SK-N-MC (cell line): ENCODE measurements at places on chromosomes 6 and 20.

GRCh38 chr20:63087236-63087871 lies 80.6 kb upstream of the BHLHE23 start:
- DNase-seq, result no peak

DNA sequence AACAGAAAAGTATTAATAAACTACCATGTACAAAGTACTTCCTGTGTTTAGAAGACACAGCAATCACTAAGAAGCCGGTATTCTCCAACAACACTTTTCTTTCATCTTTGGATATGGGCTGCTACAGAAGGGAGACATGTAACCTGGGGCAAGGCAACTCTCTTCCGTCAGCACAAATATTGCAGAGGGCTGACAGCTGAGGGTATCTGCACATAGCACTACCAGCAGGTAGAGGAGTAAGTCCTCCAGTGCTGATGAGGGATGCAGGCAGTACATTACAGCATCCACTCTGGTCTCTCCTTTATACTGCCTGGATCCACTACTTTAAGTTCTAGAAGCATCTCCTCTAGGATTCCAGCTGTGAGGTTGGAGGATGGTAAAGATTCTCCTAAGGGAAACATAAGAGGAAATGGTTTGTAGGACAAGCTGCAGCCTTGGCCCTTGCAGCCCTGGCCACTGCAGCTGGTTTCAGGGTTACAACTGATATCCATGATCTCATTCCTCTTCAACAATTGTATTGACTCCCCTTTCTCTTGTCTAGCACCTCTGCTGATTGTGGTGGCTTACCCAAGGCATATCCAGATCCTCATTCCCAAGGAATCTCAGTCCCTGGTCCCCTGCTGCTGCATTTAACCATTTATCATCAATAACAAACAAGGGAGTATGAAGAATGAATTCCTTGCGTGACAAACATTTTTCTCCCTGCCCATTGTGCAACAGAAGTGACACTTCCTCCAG lies 110.7 kb upstream of the ADGRF1 start:
- no peak for DNase-seq

DNA sequence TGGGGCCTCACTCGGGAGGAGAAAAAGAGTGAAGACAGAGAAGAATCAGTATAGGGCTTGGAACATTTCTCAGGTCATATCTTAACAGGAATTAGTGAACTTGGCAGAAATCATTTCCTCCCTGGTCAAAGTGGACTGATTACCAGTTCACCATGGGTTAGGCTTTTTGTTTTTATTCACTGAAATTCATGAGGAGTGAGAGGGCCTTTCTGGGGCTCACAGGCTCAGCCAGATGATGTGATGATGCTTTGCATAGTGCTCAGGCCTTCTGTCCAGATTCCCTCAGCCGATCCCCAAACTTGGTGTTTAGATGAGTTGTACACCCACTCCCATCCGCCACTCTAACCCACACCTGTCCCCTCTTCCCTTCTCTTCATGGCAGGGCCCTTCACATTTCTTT lies 32.5 kb downstream of the SRSF3 start:
- DNase-seq, result no peak

- DNase-seq, result no peak
Observed at GRCh38 chr6:69936674-69937363, 70.5 kb downstream of the COL19A1 start.

DNA sequence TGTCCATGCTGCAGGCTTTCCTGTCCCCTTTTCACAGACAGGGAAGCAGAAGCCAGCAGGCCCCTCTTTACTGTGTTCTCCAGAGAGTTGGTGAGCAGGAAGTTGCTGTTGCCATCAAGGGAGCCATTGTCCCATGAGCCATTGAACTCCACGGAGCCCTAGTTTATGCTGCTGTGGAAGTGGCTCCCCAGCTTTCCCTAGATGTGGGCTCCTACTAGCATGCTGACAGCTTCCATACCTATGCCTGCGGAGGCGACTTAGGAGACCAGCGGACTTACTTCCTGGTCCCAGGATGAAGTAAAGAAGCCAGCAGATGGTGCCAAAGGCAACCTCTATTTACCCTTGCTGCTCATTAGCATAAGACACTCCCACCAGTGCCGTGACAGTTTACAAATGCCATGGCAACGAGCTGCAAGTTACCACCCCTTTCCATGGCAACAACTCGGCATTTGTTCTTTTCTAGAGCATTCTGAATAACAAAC lies 30.8 kb upstream of the FKBP1A start:
- peak; percentile 60 for DNase-seq

GRCh38 chr20:48383252-48383651 lies 444.5 kb downstream of the PREX1 start:
- DNase-seq, result no peak

DNA sequence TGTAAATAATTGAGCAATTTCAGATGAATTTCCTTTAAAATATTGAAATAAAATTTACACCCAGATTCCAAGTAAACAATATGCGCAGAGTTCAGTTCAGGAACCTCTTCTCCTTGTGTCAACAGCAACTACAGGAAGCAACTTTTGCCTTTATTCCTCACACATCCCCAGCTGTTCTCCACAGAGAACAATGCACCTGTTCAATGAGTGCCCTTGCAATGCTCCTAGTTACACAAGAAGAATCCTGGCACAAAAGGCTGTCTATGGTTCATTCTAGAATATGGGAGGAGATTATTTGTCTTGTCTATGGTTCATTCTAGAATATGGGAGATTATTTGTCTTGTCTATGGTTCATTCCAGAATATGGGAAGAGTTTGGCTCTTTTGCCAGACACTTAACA lies 454.9 kb downstream of the BTBD3 start:
- no peak for DNase-seq

- no peak for DNase-seq
Observed at GRCh38 chr6:11964729-11965335, 47.3 kb upstream of the HIVEP1 start.

GRCh38 chr20:10594296-10594868 lies 79.4 kb downstream of the JAG1 start:
- no peak for DNase-seq
